HS-5 (cell line): ENCODE measurements at places on chromosomes 7 and 10.

GRCh38 chr10:44949127-44949802, 10.3 kb upstream of the RASSF4 start:
- no peak for DNase-seq

DNA sequence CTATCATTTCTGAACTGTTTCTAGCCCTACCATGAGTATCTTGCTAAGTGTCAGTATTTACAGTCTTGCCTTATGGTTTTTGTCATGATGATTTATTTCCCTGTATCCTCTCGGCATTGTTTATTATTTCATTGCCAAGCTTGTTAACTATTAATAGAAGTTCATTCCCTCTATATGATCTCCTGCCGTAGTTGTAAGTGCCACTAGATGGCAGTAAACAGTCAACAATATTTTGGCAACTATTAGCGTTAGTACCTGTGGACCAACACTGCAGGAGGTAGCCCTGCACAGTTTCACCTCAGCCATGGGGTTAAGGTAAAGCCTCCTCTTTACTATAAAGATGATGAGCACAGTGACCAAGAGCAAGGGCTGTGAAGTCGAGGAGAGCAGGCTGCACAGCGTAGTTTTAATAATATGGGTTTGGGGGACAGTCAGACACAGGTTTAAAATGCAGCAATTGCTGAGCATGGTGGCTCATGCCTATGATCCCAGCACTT, 26.1 kb upstream of the CCNJ start:
- peak; percentile 19 for DNase-seq

DNA sequence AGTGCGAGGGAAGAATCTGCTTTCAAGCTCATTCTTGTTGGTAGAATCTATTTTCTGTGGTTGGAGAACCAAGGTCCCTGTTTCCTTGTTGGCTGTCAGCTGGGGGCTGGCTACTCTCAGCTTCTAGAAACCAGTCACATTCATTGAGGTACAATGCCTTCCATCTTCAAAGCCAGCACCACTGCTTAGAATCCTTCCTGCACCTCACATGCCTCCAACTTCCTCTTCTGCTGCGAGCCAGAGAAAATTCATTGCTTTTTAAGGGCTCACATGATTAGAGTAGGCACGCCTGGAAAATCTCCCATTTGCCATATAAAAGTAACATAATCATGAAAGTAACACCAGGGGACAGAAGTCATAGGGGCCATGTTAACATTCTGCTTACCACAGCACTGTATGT, 28.7 kb downstream of the TES start:
- DNase-seq: no peak

GRCh38 chr7:19939746-19940145, 166.3 kb upstream of the TMEM196 start:
- DNase-seq: peak; percentile 96

DNA sequence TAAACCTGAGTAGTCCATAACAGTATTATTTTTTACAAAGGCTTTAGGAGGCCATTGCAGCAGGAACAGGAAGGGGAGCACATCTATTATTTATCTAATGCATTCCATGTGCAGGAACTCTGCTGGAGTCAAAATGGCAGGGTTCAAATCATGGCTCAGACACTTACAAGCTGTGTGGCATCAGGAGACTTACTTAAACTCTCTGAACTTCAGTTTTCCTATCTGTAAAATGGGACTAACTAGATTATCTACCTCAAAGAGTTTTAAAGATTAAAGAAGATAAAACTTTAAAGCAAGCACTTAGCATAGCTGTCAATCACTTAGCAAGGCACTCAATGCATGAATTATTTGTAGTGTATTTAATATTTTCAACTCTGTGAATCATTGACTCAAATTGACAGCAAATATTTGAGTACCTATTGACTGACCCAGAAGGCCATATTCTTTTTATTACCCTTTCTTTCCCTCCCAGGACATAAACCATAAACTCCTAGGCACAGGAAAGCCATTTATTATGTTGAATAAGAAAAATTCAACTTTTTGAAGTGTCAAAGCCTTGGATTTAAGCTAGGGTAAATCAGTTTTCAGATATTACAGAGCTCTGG, 115.8 kb upstream of the FAM204A start:
- DNase-seq: no peak

DNA sequence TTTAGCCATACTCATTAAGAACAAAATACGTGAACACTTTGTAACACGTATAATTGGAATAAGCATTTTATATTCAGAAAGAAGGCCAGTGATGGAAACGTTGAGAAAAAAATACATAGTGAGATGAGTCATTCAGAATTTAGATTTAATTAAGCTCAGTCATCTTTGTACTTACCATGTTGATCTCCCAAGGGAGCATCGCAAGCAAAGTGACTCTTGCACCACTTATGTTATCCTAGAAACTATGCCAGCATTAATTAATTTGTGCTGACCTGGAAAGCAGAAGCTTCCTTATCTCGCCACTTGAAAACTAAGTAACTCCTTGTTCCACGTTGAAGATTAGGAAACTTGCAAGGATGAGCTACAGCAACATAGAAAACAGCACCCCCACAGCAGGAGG, 9.7 kb upstream of the MPP7 start:
- DNase-seq: no peak

DNA sequence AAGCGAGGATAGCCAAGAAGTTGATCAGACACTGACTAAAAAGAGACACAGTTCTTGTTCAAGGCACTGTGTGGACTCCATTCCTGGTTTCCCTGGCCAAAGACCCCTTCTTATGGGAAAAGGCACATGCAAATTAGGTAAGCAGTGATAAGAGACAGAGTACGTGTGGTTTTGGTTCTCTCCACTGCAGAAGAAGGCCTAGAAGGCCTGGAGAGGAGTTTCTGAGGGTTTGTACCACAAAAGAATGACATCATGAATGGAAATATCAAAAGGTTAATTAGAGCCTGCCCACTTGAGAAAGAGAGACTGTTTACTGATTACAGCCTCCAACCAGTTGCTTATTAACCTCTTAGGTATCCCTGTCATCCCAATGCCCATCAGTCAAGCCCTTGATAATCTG, 137.5 kb downstream of the ZNF365 start:
- no peak for DNase-seq

DNA sequence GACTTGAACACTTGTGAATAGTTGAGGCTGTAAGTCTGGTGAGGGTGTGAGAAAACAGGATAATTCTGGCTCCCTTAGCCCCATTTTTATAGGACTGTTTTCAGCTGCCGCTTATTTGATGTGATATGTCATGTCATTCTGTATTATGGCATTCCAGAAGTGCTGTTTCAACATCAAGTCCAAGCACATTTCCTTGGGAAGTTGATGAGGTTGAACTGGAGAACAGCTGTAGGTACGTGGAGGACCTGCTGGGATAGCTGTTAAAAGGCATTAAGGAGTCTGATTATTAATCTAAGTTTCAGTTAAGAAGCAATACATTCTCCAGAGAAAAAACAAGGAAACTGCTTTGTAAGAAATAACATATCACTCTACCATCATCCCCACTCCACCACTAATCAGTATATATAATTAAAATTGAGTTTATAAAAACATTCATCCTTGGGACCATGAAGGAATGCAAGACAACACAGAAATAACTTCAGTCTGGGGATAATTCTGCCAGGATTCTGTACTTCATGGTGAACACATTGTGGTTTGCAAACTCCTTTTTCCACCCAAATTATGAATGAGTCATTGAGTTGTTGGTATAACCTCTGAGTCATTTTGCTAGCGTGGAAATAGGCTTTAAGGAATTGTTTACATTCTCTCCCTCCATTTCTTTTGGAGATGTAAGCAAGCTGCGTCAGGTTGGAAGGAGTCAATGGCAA, 39.9 kb upstream of the TMEM229A start:
- peak; percentile 55 for DNase-seq

GRCh38 chr7:6631605-6632004, 5.5 kb upstream of the ZNF316 start:
- no peak for DNase-seq

DNA sequence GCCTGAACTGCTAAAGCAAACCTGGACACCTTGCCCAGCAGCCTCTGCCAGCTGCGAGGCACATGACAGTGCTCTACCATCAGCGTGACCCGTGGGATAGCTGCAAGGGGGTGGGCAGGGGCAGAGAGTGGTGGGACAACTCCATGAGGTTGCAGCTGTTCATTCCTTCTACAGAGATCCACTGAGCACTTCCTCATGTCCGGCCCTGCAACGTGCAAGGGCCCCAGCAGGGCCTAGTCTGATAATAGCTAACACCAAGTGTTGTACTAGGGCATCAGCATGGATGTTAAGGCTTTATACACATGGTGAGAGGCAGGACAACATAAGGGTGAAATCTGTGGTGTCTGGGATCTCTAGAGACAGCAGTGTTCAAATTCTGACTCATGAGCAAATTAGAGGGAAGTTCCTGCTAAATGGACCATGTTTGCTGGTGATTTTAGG, 14.3 kb downstream of the NOD1 start:
- DNase-seq: no peak

GRCh38 chr10:49526619-49527018, 12.3 kb downstream of the ERCC6 start:
- no peak for DNase-seq

DNA sequence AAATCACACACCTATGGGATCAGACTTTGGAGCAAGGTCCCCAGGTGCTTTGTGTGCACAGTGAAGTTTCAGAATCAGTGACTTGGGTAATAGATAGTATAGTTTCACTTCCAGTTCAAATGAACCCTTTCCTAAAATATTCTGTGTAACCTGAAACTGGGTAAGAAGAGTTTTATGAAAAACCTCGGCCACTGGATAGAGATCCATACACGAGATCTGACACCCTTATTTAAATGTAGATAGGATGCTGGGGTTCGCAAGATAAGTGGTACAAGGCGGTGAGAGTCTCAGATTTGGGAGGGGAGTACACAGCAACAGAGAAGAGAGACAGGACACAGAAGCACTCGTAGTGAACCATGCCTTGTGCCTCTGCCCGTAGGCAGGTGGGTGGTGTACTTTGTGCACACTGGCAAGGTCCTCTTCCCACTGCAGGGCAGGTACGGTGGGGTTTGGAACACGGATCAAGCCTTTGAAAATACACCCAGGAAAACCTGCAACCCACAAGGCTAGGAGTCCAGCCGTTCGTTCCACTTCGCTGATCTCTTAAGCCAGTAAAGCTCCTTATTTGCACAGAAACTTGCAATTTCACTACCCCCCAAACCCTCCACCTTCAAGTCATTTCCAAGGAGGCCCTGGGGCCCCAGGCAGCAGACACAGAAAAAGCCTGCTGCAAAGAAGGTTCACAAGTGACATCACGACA, 162.8 kb downstream of the USP6NL start:
- no peak for DNase-seq

DNA sequence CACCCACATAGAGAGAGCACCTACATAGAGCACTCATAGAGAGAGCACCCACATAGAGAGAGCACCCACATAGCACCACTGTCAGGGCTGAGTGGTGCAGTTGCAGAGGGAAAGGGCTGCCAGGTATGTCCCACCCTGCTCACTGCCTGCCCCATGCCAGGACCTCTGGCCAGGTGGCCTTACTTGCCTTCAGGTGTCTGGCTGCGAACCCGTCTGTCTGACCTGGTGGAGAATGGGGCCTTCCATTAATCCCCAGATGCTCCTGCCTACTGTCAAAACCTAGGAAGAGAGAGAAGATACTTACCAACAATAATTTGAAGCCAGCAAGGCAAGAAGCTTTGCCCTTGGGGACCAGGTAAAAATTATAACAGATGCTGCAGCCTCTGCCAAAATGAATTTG, 51.1 kb downstream of the INSIG1 start:
- DNase-seq: no peak

- DNase-seq: no peak
Observed at GRCh38 chr10:45578384-45578971, 94.1 kb downstream of the ZFAND4 start.

GRCh38 chr10:132296666-132297443, 10.9 kb downstream of the STK32C start:
- no peak for DNase-seq

- DNase-seq: no peak
Observed at GRCh38 chr10:77168161-77168560, 469.4 kb downstream of the KCNMA1 start.

DNA sequence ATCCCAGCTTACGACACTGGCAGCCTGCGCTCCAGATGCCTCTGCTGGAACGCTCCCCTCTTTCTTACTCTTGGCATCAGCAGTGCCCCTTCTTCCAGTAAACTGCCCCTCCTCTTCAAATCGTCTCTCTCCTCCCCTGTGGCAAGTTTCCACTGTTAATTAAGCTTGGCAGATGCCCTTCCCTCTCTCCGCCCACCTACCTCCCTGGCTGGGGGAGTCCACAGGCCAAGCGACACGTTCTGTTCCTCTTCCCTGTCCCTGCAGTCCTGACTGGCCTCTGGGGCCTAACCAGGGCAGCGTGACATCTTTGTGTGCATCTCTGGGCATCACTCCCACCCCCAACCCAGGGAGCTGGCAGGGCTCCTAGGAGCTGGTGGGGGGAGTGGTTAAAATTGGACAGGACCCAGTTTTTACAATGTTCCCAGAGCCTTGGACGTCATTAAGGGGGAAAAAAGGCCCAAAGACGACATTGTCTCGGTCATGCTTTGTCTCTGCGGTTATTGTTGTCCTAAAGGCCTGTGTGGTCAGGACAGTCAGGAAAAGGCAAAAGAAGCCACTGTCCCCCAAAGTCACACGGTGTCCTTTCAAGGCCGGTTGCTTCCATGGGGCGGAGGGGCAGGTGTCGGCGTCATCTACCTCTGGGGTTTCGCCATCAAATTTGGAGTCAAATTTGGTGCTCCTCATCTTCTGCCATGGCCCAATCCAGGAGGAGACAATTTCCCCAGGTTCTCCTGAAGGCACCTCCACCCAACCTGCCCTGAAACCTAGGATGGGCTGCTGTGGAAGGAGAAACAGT, 54.2 kb downstream of the DLG5 start:
- DNase-seq: no peak

GRCh38 chr10:115624448-115624847, 531.3 kb downstream of the ATRNL1 start:
- peak; percentile 6 for DNase-seq

- DNase-seq: no peak
Observed at GRCh38 chr7:155764438-155764793, 47.8 kb downstream of the SHH start.

DNA sequence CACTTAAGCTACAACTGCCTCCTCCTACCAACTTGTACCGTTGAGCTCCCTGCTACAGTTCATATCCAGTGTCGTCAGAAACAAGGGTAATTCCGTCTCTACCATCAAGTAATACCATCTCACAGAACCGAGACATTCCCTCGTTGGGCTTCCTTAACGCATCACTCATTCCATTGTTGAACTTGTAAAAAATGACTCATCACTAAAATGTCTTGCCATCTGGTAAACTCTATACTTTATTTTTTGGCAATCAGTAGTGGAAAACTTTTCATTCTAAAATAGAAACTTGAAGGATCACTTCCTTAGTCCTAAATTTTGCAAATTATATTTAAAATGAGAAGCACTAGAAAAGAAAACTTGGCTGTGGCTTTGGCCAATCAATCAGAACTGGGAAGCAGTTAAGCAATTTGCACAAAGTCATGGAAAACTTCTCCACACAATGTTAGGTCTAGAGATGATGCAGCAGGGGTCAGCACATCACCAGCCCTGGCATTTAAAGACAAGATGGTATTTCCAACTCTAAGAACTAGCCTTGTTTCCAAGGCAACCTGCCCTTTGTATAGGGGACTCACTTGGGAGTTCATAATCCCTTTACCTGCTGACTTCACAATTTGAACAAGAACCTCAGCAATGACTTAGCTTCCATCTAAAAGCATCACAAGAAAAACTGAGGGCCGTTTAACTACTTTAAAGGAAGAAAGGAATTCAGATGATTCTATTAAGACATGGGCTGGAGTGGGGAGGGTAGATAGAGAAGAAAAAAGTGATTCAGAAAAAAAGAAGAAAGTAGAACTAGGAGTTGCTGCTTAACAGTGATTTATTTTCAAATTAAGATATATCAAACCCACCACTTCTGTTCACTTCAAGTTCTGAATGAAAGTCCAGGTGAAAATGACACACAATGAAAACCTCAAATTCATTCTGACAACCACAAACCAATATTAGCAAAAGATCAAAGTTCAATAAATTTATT, 288.1 kb downstream of the PARD3 start:
- DNase-seq: peak; percentile 60
